ENCODE measurements at places on chromosomes 12 and 14. TPM values are rescaled to one million over a fixed set of nuclear protein-coding genes. Genes with fewer than 3 reads are reported as not detected.

- no peak overlapping the region for H3K27ac ChIP-seq
- H3K27me3 ChIP-seq: no peaks in the 10 kb centered on the region
- no peak for DNase-seq
- no peak overlapping the region for H3K4me3 ChIP-seq
Observed at GRCh38 chr12:3836641-3837040, 36.6 kb downstream of the PARP11 start.

- no peak overlapping the region for H3K27ac ChIP-seq
- no peaks in the 10 kb centered on the region for H3K4me1 ChIP-seq
Observed at GRCh38 chr12:15834575-15834974, 45.4 kb upstream of the EPS8 start.

- no peak overlapping the region for H3K4me3 ChIP-seq
- no peak overlapping the region for H3K27ac ChIP-seq
- peak; percentile 67 for DNase-seq
- H3K4me1 ChIP-seq: no peaks in the 10 kb centered on the region
- no peaks in the 10 kb centered on the region for H3K36me3 ChIP-seq
- no peaks in the 10 kb centered on the region for H3K27me3 ChIP-seq
Observed at GRCh38 chr14:60381909-60382308, 104.0 kb downstream of the C14orf39 start.

DNA sequence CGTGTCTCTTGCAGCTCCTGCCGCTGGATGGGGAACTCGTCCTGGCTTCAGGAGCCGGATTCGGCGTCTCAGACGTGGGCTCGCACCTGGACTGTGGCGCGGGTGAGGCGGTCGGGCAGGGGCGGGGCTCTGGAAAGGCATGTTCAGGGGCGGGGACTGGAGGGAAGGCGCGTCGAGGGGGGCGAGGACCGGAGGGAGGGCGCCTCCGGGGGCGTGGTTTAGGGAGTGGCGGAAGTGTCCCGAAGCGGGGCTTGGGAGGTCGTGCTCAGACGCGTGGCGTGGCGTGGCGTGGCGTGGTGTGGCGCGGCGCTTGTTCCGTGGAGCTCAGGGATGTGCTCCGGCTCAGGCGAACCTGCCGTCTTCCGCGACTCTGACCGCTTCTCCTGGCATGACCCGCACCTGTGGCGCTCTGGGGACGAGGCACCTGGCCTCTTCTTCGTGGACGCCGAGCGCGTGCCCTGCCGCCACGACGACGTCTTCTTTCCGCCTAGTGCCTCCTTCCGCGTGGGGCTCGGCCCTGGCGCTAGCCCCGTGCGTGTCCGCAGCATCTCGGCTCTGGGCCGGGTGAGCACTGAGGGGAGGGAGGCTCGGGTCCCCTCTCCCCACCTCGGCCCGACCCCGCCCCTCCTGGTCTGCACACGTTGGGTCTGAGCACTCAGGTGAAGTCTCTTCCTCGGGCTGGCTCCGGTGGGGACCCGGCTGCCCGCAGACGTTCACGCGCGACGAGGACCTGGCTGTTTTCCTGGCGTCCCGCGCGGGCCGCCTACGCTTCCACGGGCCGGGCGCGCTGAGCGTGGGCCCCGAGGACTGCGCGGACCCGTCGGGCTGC lies 6.2 kb downstream of the AMN start:
- H3K4me1 ChIP-seq: no peaks in the 10 kb centered on the region
- peaks cover 22% of the 10 kb centered on the region for H3K27me3 ChIP-seq
- DNase-seq: peak; percentile 88

- H3K27me3 ChIP-seq: peaks cover 10% of the 10 kb centered on the region
- no peaks in the 10 kb centered on the region for H3K36me3 ChIP-seq
- no peak for DNase-seq
Observed at GRCh38 chr12:72277415-72277814, 5.2 kb downstream of the TRHDE start.

DNA sequence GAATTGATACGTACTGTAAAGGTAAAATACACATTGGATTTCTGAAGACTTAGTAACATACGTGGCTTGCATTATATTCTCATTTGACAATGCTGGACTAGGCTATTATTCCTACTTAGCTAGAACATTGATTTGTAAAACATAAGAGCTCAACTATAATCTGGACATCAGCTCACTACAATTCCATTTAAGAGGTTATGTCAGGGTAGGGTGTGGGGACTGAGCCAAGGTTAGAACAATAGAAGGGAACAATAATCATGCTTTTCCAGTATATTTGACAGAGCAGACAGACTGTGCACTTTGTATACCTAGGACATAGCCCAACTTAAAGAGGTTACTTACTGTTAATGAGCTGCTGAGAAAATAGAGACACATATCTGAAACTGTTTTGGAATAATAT lies 10.8 kb downstream of the ZCRB1 start:
- H3K27me3 ChIP-seq: no peaks in the 10 kb centered on the region
- no peak for DNase-seq
- H3K27ac ChIP-seq: no peak overlapping the region
- peaks cover 12% of the 10 kb centered on the region for H3K36me3 ChIP-seq
- no peak overlapping the region for H3K4me3 ChIP-seq

DNA sequence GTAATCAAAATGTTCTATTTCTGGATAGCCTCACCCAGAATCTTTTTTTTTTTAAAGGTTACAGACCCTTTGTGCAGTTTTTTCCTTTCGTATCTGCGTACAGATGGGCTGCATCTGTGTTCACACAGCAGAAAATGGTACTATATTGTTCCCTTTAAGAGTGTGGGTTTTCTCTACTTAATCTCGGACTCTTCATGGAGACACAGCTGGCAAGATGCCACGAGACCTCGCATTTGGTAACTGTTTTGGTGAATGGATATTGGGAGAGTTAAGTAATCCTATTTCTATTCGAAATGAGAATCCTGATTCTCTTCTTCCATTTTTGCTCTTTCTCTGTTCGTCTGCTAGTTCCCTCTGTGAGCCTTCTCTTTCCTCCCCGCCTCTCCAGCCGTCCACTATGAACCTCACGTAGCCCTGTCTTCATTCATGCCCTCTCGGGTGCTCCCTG lies 85.7 kb downstream of the SAMD4A start:
- H3K27me3 ChIP-seq: no peaks in the 10 kb centered on the region
- H3K36me3 ChIP-seq: no peaks in the 10 kb centered on the region
- H3K27ac ChIP-seq: peak overlapping the region; percentile 70
- H3K4me3 ChIP-seq: no peak overlapping the region

DNA sequence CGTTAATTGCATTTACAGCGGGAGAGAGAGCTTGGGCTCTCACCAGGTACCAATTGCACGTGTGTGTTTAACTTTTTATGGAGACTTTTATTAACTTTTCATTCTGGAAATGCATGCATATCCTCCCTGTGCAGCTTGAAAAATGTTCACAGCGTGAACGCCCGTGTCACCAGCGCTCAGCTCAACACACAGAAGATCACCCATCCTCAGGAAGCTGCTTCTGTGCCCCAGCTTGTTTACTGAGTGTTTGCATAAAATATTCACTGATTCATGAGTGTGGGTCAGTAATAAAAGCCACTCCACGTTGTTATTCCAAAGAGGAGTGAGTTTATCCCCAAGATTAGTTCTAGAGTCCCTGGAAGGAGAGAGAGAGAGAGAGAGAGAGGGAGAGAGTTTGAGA lies 75.5 kb upstream of the FZD10 start:
- no peak overlapping the region for H3K27ac ChIP-seq
- no peaks in the 10 kb centered on the region for H3K27me3 ChIP-seq
- DNase-seq: no peak
- H3K4me1 ChIP-seq: peaks cover 3% of the 10 kb centered on the region
- H3K4me3 ChIP-seq: no peak overlapping the region
- no peaks in the 10 kb centered on the region for H3K36me3 ChIP-seq

VRTN gene
- 104 TPM for total RNA-seq
